ENCODE measurements at places on chromosomes 7 and 10.

DNA sequence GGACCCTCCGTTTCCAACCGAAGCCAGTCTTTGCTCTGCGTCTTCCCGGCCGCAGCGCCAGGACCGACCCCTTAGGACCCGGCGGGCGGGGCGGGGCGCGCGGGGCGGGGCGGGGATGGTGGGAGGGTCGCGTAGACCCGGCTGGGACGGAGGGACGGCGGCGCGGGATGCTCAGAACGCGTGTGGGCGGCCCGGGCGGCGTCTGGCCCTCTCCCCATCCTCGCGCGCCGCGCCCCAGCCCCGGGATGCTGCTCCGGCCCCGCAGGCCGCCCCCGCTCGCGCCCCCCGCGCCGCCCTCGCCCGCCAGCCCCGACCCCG, at the start of gene UTF1:
Gene UTF1 (plus strand): TSS at position 174 of the 318 bp plus-strand sequence. CDS start 72 bp downstream, at position 246.
- DNase-seq = no peak

DNA sequence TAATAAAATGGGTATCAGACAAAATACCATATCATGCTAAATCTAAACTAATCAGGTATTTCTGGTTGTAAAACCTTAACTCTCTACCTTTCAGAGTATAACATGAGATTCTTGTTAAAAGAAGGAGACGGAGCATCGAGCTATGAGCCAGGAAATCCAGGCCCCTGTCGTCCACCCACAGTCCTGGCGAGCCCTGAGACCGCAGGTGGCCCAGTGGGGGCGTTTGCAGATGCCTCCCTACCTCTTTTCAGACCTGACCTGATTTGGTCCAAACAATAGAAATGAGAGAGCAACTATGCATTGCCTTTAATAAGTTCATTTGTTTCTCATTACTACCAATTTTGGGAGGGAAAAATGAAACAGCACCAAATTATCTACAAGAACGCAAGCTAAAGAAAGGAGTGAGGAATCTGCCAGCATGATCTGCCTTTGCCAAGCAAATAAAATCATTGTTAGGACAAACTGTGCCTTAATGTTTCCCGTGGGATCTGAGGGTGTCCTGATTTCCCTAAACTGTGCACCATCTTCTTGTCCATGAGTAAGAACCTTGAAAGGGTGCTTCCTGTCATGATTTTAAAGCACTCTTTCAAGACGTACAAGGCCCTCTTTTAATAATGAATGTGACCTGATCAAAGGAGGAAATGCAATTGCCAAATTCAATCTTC, 166.7 kb downstream of the TCERG1L start:
- no peak for DNase-seq

GRCh38 chr10:38027986-38028385, 17.5 kb downstream of the ZNF33A start:
- DNase-seq = no peak

DNA sequence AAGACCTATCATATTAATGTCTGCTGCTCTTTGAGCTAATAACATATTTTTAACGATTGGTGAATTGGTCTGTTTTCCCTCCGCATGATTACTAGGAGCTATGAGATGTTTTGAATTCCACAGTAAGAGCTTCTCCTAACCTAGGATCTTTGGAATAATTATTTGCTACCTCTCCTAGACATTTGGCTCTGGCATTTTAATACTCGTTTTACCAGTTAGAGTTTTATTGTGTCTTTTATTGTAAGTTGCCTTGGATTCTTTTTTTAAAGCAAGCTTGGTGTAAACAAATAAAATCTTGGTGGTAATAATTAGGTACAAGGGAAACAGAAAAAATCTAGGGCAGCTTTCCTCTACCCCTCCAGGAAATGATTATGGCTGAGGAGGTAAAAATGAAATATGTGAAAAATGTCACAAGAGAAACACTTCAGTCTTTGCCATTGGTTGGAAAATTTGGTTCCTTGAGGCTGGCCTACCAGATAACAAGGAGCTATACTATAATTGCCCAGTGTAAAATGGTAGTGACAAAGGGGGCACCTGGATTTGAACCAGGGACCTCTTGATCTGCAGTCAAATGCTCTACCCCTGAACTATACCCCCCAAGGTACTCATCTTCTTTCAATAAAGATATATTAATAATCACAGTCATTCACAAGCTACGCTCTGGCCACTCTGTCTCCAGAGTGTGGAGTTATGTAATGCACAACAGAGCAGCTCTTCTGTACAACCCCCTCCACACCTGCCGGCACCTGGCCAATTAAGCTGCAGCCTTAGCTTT, 85.4 kb downstream of the ZNF777 start:
- DNase-seq = no peak

DNA sequence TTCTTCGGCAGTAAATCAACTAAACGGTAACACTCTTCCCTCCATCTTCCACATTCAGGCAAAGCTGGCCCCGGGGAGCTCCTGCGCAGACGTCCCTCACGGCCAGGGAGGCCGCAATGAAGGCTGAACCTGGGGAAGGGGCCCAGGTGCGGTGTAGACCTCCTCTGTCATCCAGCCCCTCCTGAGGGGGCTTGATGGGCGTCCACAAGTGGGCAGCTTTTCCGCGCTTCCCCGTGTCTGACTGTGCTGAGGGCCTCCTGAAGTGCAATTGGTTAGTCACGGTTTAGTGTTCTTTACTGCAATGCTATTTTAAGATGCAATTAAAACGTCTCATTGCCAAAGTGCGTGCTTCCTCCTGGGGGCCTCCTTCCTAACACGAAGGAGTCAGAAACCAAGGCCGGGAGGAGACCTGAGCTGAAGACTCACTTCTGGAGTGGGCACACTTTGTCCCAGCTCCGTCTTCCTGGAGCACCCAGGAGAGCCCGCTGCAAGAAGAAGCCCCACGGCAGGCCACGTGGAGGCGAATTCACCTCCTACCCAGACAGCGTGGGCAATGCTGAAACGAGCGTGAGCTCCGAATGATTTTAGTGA, 173.3 kb downstream of the ELFN1 start:
- DNase-seq = peak; percentile 59

DNA sequence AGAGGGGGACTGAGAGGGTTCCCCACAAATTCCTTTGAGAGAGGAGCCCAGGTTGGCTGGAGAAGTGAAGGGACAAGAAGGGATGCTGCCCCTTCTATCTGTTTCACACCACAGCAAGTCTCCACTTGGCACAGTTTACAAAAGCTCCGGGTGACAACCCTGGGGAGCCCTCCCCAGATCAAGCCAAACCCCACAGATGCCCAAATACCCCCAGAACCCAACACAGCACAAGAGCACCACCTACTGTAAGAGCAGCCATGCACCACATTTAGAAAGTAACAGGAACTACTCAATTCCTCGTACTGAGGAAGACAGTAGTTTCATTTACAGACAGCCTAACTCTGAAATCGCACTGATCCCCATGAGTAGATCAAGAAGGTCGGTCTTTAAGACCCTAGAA, 67.8 kb upstream of the ATP6V0A4 start:
- no peak for DNase-seq

- DNase-seq = peak; percentile 50
These were observed 27.7 kb upstream of the BPGM start for GRCh38 chr7:134618756-134619530.

DNA sequence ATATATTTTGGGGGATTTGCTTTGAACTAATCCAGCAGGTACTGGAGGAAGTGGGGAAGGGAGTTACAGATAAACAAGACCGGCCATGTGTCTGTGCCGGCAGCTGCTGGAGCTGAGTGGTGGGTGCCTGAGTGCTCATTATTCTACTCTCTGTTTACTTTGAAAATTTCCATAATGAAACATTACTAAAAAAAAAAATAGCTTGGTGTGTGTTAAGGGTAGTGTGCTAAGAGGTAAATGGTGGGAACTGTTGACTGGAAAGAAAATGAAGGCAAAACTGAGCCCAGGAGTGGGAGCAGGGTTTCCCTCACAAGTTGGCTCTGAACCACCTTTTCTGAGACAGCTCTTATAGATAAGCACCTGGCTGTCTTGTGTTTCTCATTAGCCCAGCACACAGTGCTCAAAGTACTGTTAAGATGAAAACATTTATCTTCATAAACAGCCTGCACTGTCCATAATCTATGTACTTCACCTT, 50.6 kb downstream of the PARD3 start:
- DNase-seq = no peak

DNA sequence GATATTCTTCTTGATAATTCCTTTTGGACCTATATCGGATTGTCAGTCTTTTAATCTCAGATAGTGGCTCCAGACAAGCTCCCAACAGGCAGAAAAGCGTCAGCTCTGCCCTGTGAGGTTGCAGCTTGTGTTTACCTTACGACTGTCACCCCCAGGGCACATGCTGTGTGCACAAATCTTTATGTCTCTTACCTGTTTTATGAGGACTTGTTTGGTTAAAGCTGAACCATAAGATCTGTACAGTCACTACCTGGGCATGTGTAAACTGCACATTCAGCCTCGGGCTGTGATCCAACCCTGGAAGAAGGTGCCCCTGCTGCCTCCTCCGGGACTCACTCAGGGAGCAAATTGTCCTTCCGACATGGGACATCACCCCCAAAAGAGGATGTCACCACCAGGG, 119.8 kb downstream of the GALNT17 start:
- DNase-seq = no peak

DNA sequence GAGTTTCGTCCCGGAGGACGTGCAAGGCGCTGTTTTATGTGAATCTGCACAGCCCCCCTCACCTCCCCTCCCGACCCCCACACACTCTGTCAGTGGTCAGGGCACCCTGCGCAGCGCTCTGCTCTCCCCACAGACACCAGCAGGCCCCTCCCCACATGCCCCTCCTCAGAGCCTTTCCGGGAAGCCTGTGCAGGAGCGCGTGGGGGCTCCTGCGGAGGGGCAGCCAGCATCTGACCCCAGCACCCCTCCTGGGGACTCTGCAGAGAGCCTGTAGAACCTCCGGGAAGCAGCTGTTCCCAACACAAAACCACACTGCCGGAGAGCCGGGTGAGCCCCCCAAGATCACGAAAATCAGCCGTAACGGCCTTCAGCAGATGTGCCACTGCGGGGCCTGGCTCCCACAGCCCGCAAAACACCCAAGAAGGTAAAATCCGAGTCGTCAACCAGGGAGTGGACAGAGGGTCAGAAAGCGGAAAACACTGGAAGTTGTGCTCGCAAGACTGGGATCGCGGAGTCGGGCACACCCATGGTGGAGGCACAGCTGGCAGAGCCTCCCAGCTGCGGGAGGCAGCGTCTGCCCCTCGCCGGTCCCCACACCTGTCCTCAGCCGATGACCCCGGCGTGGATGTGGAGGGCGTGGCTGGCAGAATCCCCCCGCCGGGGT, 53.8 kb upstream of the PDGFA start:
- no peak for DNase-seq

- no peak for DNase-seq
These were observed 53.7 kb downstream of the LRRC17 start for GRCh38 chr7:102966465-102966864.

DNA sequence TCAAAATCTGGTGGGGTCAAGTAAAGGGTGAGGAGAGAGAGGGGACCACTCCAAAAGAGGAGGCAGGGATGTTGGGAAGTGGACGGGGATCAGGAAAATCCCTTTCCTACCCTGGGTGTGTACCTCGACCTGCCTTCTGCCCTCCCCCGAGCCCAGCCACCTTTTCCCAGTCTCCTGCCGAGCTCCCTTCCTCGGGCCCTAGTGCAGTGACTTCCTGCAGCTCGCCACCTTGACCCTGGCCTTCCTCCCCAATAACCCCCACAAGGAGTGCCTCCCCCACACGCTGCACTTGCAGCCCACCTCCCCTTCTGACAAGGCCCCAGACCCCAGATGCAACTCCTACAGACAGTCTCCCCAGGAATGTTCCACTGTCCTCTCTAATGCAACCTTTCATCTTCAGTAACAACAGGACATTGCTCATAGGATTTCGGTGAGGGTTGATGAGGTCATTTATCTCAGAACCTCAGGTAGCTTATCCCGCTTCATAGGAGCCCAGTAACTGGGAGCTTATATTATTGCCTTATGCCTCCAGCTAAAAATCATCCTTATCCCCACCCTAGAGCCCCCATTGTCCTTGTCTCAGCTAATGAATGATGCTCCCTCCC, 90.1 kb downstream of the MKI67 start:
- no peak for DNase-seq

DNA sequence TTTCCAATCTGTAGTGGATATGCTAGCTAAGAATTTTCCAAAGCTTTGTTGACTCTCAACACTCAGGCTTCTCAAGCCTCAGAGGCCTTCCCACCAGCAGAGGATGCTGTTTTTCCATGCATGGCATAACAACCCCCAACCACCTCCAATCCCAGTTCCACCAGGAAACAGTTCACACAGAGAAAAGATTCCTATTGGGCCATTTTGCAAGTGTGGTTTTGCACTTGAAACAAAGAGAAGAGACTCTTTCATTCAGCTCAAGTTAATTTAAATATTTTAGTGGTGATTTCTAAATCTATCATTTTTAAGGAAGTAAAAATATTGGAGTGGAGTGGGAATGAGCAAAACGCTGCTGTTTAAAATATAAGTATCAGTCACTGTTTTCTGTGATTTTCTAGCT, 105.6 kb upstream of the COL1A2 start:
- DNase-seq = peak; percentile 64

DNA sequence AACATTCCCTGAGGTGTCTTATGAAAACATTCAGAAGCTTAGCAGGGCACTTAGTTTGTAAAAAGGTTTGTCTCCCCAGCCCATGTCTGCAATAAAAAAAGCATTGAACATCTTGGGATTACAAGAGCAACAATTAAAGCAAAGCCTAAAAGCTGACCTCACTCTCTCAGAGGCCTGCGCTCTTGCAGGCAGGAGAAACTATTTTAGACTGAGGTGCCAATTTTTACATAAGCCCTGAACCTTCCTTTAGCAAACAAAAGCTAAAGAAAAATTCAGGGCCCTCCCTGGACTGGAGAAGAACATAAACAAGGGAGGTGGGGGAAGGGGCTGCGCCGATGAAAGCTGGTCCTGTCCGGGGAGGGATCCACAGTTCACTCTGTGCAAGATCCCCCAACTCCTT, 312.7 kb upstream of the RNF32 start:
- no peak for DNase-seq

DNA sequence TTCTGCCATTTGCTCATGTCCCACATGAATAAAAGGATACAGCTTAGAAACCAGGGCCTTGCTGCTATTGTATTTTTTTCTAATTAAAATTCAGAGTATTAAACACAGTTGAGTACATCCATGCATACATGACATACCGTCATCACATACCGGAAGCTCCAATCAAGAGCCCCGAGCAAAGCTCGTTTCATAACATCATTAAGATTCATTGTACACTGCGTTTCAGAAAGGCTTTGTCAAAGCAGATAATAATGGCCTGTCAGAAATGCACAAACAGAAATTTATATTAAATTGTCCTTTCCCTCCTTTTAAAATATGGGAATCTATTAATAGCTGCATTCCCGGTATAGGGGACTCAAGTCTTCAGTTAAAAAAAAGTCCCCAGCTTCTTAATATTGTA, 103.4 kb downstream of the PRTFDC1 start:
- no peak for DNase-seq

Measured in GM04503 (cell line).